Left kidney (tissue), 8 donors: ENCODE measurements at places on chromosomes 16 and 17.

- no peak for DNase-seq
Measured at GRCh38 chr16:70638814-70639792, 7.3 kb upstream of the IL34 start.

DNA sequence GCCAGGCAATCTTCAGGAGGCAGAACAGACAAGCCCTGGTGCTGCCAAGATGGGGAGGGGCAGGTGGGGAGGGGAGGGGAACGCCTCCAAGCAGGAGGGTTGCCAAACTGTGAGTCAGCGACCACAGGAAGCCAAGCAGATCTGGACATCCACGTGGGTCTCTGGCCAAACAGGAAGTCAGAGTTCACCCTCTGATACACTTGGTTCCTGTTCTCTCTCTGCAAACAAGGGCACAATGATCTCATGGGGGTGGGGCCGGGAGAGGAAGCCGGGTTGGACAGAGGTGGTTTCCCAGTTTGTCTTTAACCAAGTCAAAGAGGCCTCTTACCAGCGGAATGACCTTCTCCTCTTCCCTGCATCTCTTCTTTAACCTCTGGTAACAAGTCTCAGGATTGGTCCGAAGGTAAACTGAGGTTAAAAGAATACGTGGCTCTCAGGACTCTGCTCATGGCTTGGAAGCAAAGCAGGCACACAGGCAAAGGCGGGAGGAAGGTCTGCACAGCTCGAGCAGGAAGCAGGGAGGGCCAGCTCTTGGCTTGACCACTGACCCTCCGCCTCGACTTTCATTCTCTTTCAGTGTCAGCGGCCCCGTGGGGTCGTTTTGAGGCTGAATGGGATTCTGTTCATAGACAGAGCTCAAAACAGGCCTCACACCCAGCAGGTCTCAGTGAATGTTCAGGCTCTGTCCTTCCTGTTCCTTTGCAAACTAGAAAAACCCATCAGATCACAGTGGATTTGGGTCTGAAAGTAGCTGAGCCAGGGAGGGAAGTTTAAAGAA is 32.9 kb downstream of the TK2 start:
- DNase-seq = peak; percentile 73

- DNase-seq = no peak
Measured at GRCh38 chr16:57361404-57361803, 2.8 kb downstream of the CCL22 start.

- DNase-seq = no peak
Measured at GRCh38 chr16:31038993-31039392, 5.6 kb downstream of the STX4 start.

- DNase-seq = no peak
Measured at GRCh38 chr16:17128791-17129190, 342.0 kb downstream of the XYLT1 start.

- DNase-seq = no peak
Measured at GRCh38 chr16:85583491-85584181, 29.5 kb upstream of the GSE1 start.

DNA sequence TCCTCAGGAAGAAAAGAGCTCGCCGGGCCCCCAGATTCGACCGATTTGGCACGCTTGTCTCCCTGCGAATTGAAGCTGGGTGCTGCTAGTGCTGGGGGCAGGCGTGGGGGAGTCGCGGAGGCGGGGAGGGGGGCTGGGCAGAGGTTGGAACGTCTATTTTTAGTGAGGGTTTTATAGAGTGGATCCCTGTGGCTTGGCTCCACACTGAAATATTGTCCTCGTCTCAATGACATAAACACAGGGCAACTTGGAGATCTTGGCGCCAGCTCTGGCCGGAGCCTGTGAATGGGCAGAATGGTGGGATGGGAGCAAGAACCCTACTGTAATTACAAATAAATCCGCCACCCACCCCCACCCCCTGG is 15.7 kb upstream of the NOG start:
- no peak for DNase-seq

DNA sequence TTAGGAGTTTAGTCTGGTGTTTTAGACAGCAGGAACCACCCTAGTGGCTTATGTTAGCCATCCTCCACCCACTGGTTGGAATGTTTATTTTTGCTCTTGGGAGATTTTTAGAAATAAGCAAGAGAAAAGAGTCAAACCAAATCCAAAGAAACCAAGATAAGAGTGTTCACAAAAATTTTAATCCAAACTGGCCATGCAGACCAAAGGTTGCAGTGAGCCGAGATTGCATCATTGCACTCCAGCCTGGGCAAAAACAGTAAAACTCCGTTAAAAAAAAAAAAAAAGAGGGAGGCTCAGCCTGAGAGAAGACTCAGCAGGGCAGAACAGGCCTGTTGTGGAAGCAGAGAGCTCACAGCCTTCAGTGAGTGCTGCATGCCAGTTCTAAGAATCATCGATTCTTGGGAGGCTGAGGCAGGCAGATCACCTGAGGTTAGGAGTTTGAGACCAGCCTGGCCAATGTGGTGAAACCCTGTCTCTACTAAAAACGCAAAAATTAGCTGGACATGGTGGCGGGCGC is 12.2 kb upstream of the C16orf54 start:
- DNase-seq = no peak

DNA sequence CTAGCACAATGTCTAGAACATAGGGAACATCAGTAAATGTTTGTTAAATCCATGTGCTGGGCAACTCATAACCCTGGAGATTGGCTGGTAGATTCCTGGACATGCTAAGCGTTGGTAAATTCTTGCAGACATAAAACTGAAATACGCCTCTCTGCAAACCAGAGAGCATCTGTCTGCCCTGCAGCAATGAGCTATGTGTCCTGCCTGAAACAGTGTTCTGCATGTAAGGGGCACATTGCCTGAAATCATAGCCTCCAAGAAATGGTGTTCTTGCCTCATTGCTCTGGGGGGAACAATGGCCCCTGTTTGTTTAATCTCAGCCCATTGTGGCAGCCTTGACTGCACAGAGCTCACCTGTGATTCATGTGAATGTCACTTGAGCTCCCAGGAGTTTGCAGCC is 113.5 kb upstream of the CCL2 start:
- DNase-seq = no peak

DNA sequence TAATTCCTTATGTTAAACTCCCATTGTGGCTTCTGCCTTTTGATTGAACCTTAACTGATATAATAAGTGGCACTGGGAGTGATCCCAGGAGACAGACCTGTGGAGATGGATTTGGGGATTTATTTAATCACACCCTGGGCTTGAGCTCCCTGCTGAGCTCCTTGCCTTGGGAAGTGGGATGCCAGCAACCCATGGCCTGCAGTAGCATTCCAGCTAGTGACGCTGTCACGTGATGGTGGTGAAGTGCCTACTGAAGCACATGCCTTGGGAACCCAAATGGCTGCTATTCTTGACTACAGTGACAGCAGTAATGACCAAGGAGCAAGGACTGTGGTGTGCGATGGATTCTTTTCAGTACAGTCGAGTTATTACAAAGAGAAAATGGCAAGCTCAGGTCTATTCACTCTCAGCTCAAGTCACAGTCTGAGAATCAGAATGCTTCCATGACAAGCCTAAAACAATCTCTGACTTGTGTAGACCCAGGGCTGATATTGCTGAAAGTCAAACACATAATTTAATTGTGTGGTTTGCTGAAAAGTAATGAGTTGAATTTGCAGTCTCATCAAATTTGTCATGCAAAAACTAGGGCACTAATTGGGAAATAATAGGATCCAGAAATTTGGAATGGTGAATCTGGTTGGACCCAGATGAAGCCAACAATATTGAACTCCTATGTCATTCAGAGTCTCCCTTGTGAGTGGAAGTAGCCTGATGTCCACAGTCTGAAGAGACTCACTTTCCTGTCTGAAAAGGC is 47.1 kb downstream of the BCL7C start:
- no peak for DNase-seq

- DNase-seq = no peak
Measured at GRCh38 chr16:87956098-87956364, 4.8 kb downstream of the BANP start.

DNA sequence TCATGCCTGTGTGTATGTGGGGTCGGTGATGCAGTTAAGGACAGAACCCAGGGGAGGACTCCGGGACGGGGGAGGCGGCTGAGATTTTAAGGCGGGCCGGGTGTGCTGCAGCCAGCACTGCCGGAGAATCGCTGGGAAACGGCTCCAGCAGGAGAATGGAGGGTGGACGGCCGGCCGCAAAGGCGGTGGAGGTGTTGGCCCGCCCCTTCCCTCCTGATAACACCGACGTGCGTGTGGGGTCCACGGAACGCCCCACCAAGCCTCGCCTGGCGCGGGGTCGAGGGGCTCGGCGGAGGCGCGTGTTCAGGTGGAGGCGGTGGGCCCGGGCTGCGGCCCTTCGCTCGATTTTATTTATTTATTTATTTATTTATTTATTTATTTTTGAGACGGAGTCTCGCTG is 633 bp downstream of the ZNF843 start:
- no peak for DNase-seq

DNA sequence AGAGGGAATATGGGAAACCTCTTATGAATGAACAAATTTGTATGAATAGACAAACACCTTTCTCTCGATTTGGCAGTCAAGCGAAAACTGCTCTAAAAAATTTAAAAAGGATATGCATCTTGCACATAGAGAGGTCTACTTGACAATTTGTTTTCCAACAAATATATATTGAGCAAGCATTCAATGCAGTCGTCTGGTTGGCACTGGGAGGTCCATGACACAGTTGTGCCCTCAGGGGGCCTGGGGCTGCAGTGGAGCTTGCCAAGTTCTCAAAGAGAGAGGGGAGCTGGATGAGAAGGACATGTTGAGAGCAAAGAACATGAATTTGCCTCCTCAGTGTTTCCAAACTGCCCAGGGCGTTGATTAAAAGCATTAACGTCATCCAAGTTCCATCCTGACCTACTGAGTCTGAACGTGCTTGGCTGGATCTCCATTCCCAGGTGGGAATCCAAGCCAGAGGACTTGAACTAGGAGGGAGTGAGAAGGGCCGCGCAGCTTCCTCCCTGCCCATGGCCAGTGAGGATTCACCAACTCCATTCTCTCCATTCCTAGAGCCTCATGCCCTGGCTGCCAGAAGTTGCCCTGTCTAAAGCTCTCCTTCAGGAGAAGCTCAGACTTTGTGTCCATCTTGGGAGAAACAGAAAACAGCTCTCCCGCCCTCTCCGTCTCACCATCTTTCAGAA is 24.5 kb downstream of the TBX2 start:
- DNase-seq = no peak

- no peak for DNase-seq
Measured at GRCh38 chr16:586645-587590, 2.9 kb upstream of the RAB40C start.

DNA sequence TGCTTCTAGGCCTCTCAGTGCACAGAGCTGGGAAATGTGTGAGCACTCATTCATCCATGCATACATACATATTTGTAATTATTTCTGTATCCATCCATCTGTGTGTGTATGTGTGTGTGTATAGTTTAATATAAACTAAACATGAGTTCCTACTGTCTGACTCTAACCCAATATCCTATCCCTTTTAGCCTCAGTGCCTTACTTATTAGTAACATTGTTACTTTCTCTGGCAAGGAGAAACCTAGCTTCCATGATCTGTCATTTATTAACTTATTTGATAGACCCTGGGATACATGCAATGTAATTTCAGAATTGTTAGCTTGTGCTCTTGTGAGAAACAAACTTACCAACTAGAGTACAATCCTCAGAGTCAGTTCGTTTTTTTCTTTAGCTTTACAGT is 59.0 kb upstream of the WSCD1 start:
- no peak for DNase-seq

DNA sequence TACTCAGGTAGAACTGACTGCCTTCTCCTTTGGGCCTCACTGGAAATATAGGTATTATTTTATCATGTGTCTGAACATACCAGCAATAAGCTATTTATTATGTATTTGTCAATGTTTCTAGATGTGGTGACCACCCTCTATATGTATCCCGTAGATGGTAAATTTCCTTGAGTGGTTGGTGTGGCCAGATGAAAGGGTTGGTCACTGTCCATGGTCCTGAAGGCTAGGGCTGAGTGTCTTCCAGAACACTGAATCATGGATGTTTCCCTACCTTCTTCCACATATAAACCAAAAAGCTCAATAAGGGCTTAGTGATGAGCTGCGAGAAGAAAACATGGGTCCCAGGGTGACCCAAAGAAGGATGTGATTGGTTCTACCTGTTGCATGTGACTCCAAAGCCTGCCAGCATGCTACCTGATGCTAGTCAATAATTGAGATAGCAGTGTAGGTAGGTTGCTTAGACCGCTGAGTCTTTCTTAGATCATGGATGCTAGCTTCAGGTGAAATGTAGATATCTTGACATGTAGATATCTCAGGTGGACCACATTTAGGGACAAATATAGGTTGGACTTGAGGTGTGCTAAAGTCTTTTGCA is 150.3 kb downstream of the ASIC2 start:
- DNase-seq = peak; percentile 82

- DNase-seq = no peak
Measured at GRCh38 chr16:23256440-23256839, 45.7 kb upstream of the SCNN1B start.

- DNase-seq = no peak
Measured at GRCh38 chr17:38892620-38893019, 22.8 kb downstream of the LASP1 start.

- DNase-seq = no peak
Measured at GRCh38 chr16:59060207-59060606, 326.1 kb upstream of the GOT2 start.

GRCh38 chr16:15031179-15031578 is 24.7 kb downstream of the NTAN1 start:
- DNase-seq = no peak

GRCh38 chr16:3328643-3329042 is 23.3 kb downstream of the ZNF75A start:
- DNase-seq = no peak

DNA sequence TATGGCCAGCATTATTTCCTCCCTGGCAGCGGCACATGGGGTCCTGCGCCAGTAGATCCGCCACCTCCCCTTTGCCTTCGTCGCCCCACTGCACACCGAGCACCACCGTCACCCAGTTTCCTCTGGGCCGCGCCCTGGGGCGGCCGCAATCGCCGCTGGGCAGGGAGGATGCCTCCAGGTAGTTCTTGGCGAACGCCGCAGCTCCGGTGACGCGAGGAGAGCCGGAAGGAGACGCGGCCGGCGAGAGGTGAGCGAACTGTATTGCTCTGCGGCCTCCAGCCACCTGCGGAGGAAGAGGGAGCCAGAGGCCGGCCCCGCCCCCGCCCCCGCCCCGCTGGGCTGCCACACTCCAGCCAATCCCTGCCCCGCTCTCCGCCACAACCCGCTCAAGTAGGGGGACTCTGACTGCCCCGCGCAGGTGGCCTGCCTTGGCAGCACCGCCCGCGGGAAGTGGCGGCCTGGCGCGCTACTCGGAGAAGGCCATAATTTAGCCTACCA is 11.8 kb upstream of the SLFN13 start:
- DNase-seq = peak; percentile 35

- DNase-seq = no peak
Measured at GRCh38 chr16:68055395-68055794, 29.8 kb upstream of the NFATC3 start.

DNA sequence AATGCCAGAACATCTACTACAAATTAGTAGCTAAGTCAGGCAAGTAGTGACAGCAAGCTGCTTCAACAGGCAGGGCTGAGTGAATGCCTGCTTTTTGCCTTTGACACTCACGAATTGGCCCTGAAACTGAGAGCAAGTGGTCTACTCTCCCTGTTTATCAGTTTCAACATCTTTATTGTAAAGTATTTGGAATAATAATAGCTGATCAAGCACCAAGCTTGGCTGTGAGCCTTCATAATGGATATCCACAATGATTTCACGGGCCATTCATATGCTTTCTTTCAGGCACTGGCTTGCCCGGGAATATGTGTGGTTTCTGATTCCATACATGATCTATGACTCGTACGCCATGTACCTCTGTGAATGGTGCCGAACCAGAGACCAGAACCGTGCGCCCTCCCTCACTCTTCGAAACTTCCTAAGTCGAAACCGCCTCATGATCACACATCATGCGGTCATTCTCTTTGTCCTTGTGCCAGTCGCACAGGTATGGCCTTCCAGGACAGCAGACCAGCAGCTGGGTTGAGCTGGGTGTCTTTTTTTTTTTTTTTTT is 5.2 kb downstream of the TLCD3A start:
- no peak for DNase-seq
